Tongue (tissue), 3 donors: ENCODE measurements at places on chromosomes 7 and 10. TPM values are rescaled to one million over a fixed set of nuclear protein-coding genes. Genes with fewer than 3 reads are reported as not detected.

- DNase-seq: no peak
Measured at GRCh38 chr10:124590216-124591122, 128.8 kb downstream of the LHPP start.

GRCh38 chr10:54799506-54799905, 1.5 kb downstream of the PCDH15 start:
- DNase-seq: peak; percentile 11

GRCh38 chr7:143480501-143480900, 2.8 kb downstream of the TAS2R41 start:
- DNase-seq: no peak

DNA sequence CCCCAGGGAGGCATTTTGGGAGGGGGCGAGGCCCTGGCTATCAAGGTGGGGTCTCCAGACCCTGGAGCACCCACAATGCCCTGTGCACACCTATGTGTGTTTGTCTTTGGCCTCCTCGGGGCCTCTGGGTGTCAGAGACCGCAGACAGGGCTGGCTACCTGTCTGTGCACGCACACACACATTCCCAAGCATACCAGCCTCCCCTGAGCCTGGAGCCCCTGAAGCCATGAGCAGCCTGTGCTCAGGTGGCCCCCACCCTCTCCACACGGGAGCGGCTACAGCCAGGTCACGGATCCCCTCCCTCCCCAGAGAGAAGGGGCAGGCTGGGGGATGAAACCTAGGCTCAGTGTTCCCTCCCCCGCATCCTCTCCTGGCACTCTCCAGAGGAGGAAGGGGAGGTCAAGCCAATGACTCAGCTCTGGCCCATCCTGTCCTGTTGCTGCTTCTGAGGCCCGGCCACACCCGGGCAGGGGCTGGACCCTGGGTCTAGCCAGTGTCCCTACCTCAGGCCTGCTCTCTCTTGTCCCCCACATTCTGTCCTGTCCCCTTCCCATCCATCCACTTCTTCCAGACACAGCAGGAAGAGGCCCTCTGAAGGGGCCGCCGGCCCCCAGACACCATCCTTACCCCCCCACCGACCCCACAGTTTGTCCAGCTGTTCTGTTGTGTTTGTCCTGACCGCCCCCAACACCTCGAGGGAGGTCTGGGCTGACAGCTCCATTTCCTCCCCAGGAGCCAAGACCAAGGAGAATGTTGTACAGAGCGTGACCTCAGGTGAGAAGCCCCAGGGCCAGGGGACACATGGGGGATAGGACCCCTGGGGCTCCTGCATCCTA, 720 bp downstream of the SNCG start:
- DNase-seq: no peak

GRCh38 chr10:105068497-105068896, 427.4 kb downstream of the SORCS3 start:
- no peak for DNase-seq

DNA sequence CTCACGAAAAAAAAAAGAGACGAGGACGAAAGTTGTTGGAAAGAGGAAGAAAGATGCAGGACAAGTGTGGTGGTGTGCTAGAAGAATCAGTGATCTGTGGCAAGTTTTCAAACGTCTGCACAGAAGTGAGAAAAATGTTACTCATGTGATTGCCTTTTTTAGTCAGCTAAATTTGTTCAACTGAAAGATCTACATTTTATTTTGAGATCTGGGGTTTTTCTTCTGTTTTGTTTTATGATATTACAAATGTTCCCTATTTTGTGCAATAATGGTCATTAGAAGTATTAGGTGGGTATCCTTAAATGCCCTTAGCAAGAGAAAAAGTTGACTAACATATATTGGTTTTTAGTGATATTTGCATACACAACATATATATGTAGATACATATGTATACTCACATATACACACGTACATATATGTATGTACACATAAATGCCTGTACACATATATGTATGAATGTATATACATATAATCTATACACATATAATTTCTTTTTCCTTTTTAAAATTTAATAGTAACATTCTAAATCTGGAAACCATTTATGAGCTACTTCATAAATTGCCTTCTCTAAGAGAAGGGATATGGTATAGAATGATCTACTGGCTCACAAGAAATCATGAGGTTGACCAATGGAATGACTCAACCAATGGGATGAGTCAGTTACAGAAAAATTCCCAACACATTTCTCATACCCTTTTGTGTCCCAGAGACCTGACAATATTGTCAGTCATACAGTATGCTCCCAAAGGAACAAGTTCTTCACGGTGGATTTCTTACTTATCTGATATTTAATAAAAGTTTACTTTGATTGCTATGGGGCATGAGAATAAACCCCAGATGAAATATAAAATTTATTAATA, 38.4 kb downstream of the SLC39A12 start:
- DNase-seq: no peak

GRCh38 chr7:140062118-140062527, 628 bp downstream of the PARP12 start:
- peak; percentile 41 for DNase-seq

DNA sequence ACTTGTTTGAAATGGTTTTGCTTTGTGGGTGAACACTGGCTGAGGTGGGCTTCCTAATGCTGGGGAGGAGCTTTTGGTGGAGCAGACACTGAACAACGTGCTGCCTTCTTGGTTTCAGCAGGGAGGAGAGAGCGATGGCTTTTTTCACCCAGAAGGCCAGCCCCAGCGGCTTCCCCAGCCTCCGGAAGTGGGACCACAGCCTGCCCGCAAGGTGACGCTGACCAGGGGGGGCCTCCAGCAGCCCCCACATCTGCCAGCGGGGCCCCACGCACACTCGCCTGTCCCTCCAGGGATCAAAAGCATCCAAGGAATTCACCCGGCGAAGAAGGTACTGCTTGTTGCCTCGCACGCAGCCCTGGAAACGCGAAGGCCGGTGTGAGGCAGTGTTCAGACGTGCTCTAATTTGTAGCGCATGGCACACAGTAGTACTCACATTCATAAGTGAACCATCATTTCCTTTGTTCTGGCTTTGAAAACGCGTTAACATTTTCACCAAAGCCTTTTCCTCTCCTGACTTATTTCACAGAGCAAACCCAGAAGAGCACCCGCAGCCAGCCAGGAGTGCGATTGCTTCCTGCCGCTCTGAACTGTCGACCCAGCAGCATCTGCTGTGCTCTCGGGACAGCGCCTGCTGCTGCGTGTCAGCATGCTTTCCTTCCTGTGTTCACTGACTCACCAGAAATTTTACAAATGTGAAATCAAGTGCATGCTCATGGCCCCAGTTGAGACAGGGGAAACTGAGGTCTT, 48.4 kb downstream of the SHH start:
- peak; percentile 56 for DNase-seq

DNA sequence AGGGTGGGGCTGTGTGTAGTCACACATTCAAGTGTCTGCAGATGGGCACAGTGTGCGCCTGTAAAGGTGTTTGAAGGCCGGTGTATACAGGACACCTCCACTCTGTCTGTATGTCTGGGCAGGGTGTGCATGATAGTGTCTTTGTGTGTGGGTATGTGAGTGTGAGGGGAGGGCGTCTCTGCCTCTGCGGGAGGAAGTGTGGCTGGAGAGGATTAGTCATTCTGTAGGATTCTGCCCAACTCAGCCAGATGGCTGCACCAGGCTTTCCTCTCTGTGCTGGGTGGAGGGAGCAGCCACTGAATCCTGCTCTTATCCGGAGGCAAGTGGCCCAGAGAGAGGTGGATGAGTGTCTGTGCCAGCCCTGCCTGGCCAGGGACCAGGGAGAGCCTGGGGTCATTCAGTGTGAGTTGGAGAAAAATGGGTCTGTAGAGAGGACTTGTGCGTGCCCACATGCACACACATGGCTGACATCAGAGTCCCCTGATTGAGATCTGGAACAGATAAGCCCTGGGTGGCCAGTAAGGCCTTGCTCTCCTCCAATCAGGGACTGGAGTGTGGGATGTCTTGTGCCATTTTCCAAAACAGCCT, 1.7 kb downstream of the SFXN3 start:
- DNase-seq: peak; percentile 80

- DNase-seq: no peak
Measured at GRCh38 chr7:95155965-95156364, 168.4 kb downstream of the PON1 start.

DNA sequence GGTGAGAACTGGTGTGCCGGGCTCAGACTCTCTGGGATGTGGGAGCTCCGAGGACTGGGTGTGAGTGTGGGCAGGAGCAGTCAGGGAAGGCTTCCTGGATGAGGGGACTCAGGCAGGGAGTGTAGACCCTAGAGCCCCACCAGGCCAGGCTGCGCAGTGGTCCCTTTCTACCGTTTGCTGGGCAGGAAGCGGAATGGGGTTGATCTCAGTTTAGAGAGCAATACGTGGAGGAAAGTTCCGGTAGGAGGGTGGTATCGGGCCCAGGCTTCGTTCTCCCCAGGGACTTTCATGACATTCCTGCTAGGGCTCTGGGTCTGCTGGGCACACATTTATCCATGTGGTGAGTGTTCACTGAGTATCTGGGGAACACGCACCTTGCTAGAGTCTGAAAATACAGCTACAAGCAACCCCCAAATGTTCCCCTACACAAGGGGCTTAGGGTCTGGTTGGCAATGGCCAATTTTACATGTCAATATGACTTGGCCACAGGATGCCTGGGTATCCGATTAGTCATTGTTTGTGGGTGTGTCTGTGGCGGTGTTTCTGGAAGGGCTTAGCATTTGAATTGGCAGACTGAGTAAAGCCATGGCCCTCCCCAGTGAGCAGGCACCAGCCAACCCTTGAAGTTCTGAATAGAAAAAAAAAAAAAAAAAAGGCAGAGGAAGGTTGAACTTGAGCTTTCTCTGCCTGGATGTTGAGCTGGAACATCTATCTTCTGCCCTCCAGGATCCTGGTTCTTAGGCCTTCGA, 20.8 kb downstream of the GHRHR start:
- DNase-seq: peak; percentile 32

GRCh38 chr7:124780608-124781007, 15.0 kb upstream of the GPR37 start:
- DNase-seq: no peak

- DNase-seq: no peak
Measured at GRCh38 chr7:32094516-32094915, 24.3 kb upstream of the PDE1C start.

DNA sequence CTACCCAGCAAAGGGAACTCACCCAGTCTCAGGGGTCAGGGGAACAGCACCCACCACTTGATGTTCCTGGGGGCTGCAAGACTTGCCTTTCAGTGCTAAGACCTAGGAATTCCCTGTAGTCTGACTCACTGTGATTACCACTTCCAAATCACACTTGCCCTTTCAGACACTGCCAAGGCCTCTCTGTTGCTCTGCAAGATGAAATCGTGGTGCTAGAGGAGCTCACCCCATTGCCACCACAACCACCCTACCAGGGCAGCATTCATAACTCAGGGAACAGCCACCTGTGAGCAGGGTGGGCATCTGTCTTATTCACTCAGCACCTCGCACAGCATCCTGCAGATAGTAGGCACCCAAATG, 36.5 kb downstream of the XPNPEP1 start:
- DNase-seq: no peak

GRCh38 chr10:70602665-70603448, at the start of gene PRF1:
Gene PRF1 (minus strand): TSS chr10:70602741. CDS start chr10:70600902, 1,839 bp downstream.
- no peak for DNase-seq

- DNase-seq: peak; percentile 67
Measured at GRCh38 chr7:28076423-28077200, 104.0 kb downstream of the JAZF1 start.

NPC1L1 gene
- not detected for total RNA-seq

GJD4 gene
- total RNA-seq: 0.21 TPM

PPP1R17 gene
- total RNA-seq: not detected

PCDH15 gene
- 0.21 TPM for total RNA-seq

TMEM196 gene
- not detected for total RNA-seq
